Activated naive CD4-positive, alpha-beta T cell treated with anti-CD3 and anti-CD28 coated beads for 36 hours (primary cell): ENCODE measurements at places on chromosomes 2 and 18. TPM values are rescaled to one million over a fixed set of nuclear protein-coding genes. Genes with fewer than 3 reads are reported as not detected.

- no peak overlapping the region for H3K27ac ChIP-seq
- DNase-seq = no peak
- no peak overlapping the region for H3K4me3 ChIP-seq
- H3K27me3 ChIP-seq = no peaks in the 10 kb centered on the region
- H3K36me3 ChIP-seq = peaks cover 23% of the 10 kb centered on the region
Measured at GRCh38 chr2:26076001-26076587, 42.2 kb downstream of the RAB10 start.

GRCh38 chr18:63079114-63079513 lies 240.5 kb downstream of the BCL2 start:
- H3K4me1 ChIP-seq = peaks cover 9% of the 10 kb centered on the region
- no peak for DNase-seq
- H3K36me3 ChIP-seq = peaks cover 1% of the 10 kb centered on the region
- no peak overlapping the region for H3K27ac ChIP-seq

DNA sequence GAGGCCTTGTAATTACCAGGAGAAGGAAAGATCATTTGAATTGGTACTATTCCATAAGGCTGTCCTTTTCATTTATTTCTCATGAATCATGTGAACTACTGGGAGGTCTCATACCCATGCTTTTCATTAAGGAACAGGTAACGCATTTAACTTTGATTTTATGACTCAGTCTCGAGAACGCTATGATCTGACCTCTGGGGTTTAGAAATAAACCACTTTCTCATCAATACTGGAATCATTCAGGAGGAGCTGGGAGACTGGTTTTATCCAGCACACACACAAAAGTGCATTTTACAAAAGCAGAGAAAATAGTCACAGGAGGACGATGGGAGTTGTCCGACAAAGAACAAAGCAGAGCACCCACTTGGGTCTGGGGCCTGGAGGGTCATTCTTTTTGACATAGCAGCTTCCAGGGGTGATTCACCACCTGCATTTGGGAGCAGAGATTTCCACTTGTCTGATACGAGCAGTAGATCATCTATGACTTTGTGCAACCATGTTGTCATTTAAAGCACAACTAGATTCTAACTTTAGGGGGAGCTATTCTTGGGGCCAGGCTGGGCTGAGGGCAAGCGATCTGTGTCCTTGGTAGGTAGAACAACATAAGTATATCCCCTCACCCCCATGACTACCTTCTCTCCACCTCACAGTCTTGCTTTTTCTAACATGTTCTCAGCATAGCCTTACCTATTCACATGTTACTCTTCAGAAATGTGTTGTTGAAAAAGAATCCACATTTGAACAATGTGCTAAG lies 95.9 kb upstream of the SCG2 start:
- DNase-seq = no peak
- H3K4me3 ChIP-seq = no peak overlapping the region
- no peaks in the 10 kb centered on the region for H3K36me3 ChIP-seq
- H3K27me3 ChIP-seq = peaks cover 11% of the 10 kb centered on the region
- no peak overlapping the region for H3K27ac ChIP-seq
- H3K4me1 ChIP-seq = peaks cover 13% of the 10 kb centered on the region

GRCh38 chr2:197944416-197945096 lies 140.2 kb downstream of the PLCL1 start:
- no peak overlapping the region for H3K27ac ChIP-seq
- no peak for DNase-seq
- no peaks in the 10 kb centered on the region for H3K36me3 ChIP-seq
- H3K4me3 ChIP-seq = peak overlapping the region; percentile 16
- H3K27me3 ChIP-seq = no peaks in the 10 kb centered on the region

KHK gene
- 9.5 TPM for total RNA-seq
